ENCODE measurements at places on chromosomes 2 and 18.

- no peak for DNase-seq
Observed at GRCh38 chr18:74682141-74682990, 84.7 kb downstream of the ZNF407 start.

GRCh38 chr2:237503201-237503600, 16.1 kb downstream of the MLPH start:
- DNase-seq, result no peak

DNA sequence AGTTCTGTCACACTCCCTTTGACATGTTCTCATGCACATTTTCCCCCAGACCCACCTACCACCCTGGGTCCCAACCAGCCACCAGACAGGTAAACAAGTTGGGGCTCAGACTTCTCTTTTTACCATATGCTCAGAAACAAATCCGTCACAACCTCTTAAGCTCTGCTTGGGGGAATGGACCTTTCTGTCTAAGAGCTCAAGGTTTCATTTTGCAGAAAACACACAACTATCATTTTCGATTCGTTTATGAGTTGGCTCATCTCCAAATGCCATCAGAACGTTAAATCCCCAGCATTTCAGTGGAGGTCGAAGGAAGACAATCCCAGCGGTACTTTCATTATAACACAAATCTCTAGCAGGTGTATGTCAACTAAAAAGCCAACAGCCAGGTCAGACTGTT, 30.6 kb upstream of the NCK2 start:
- DNase-seq, result no peak

GRCh38 chr2:64472881-64473280, 18.9 kb downstream of the LGALSL start:
- no peak for DNase-seq

DNA sequence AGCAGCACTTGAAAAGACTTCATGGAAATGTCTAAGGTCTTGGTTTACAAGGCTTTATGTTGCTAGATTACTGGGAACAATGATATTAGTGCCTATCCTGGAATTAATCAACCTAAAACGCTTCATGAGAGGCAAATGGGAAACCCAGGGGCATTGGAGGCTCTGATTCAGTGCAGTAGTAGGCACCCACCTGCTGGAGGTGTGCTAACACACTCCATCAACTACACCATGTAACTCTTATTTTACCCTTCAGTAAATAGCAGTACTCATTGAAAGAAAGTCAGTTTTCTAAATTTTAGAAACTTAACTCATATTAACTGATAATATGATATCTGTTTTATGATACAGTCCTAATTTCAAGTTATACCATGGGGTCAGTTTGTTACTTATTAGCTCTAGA, 17.4 kb upstream of the HNRNPA3 start:
- no peak for DNase-seq

- no peak for DNase-seq
Observed at GRCh38 chr2:126616606-126617069, 39.3 kb upstream of the GYPC start.

- DNase-seq, result no peak
Observed at GRCh38 chr2:226832061-226832460, 3.8 kb upstream of the RHBDD1 start.

DNA sequence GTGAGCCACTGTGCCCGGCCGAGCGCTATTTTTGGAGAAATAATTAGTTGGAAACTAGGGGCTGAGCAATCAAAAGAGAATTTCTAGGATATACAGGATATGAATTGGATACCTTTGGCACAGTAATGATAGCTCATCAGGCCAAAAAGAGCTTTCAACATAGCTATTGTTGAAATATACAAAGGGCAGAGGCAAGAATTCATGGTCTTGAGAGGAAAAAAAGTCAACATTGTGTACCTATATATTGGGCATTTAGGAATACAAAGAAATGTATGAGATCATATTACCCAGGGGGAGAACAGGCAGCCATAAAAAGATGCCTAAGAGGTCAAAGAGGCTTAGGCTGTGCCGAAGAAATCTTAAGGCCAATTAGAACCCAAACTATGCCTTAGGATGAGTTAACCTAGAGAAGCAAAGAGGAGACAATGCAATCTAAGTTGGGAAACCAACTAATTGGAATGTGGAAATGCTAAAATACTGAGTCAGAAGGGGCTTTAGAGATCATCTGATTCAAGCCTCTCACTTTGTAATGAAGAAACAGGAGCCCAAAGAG, 99.0 kb downstream of the RBBP8 start:
- peak; percentile 42 for DNase-seq

- DNase-seq, result no peak
Observed at GRCh38 chr2:60780721-60781120, 24.7 kb downstream of the PAPOLG start.

GRCh38 chr18:76721207-76721996, 101.0 kb upstream of the ZNF236 start:
- no peak for DNase-seq

DNA sequence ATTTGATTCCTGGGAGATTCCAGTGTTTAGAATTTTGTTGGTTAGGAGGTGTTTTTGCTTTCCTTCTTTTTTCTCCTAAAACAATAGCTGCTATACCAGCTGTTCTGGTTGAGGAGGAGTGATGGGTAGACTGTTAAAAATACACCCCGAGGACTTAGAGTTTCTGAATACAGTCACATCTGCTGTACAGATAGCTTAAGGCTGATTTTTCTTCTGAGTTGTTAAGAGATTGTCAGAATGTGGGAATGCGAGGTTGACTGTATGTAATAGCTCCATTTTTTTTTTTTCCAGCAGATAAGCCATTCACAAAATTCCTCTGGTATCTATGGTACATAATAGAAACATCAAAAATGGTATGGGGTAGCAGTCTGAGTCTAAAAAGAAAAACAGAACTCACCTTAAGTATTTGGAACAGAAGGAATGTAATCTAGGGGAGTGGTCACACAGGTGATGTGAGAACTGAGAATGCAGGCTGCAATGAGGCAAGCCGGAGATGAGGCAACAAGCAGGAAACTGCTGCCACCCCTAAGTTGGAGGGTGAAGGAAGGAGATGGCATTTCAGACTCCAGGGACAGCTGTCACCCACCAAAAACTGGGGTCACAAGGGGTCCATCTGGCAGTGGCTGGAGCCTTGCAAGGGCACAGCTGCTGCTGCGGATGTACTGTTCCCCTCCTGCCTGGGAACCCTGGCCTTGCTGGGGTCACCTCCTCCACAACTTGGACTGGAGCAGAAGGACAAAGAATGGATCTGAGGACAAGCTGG, 2.4 kb downstream of the DGKD start:
- DNase-seq, result no peak

- peak; percentile 1 for DNase-seq
Observed at GRCh38 chr18:55546851-55547704, 40.9 kb downstream of the TCF4 start.

DNA sequence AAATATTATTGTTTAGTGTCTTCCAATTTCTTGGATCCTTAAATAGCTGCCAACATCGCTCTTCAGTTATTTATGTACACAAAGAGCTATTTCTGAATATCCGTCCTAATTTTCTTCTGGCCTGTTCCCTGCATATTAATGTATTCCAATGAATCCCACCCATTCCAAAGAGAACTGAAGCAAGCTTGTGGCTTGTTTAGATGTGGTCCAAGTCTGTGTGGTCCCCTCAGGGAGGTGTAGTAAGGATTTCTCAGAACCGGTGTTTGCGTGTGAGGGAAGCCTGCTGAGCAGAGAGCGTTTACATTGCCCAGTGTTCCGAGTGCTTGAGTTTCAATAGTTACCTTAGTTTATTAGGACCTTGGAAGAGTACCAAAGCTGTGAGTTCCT, 25.1 kb upstream of the IL1R1 start:
- DNase-seq, result no peak

- DNase-seq, result no peak
Observed at GRCh38 chr2:65539633-65540032, 107.2 kb upstream of the SPRED2 start.

DNA sequence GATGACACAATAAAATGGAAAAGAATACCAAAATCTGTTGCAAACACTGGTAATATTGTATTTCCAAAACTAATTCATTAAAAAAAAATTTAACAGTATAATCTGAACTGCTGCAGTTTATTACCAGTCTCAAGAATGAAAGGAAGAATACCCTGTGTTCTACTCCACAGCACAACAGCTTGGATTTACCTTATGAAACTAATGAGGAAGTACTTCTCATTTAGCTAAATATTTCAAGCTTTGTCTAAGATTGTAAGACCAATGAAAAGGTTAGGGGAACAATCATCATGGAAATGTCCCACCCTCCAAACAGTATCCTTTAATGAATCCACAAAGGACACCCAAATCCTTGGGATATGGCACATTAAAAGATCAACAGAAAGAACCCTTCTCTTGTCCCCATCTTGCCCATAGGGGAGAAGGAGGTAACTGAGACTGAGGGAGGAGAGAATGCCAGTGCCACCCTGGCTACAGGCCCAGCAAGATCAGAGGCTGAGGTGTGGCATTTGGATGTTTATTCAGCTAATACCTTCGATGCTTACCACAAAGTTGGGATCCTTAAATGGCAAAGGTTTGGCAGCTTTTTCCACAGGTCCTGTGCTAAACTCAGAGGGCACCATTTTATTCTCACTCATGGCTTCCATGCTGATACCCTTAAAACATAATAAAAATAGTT, 17.7 kb downstream of the INO80C start:
- no peak for DNase-seq

DNA sequence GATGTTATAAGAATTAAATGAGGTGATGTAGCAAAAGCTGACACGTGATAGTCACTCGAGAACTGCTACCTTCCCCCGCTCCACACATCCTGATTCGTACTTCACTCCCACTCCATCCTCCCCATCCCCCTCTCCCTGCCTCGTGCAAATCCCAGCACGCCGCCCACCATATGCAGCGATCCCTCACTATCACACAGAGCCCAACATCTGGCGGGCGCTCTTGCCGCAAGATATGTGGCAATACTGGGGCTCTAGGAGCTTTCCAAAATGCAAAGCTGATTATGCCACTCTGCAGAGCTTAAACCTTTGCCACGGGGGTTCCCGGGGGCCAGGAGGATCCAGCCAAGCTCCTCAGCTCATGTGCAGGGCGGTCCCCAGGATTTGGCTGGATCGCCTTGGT, 37.4 kb downstream of the DNMT3A start:
- DNase-seq, result no peak

DNA sequence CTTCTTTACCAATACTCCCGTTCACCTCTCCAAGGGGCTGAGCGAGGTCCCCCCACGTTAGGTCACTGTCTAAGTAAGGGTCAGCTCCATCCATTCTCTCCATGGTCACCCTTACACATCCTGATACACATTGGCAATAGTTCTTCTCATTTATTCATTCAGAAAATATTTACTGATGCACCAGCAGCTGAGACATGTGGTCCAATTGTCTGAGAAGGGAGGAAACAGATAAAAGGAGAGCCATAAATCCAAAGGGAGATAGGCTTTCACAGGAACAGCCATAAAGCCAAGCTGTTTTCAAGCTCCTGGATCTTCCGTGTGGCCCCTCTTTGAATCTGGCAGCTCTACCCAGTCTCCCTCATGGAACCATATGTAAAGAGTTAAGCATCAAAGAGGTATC, 121.2 kb downstream of the TXNL1 start:
- DNase-seq, result no peak

Data from HTR-8/SVneo (cell line).